ENCODE measurements at places on chromosomes 11 and 22. TPM values are rescaled to one million over a fixed set of nuclear protein-coding genes. Genes with fewer than 3 reads are reported as not detected.

GRCh38 chr11:95093548-95093947 lies 3.9 kb downstream of the ENDOD1 start:
- H3K36me3 ChIP-seq = no peaks in the 10 kb centered on the region
- peak overlapping the region; percentile 3 for H3K4me3 ChIP-seq

- H3K36me3 ChIP-seq = no peaks in the 10 kb centered on the region
- no peak for DNase-seq
- H3K27ac ChIP-seq = no peak overlapping the region
- no peaks in the 10 kb centered on the region for H3K4me1 ChIP-seq
Measured at GRCh38 chr11:100563541-100564280, 123.4 kb upstream of the ARHGAP42 start.

The GGT5 gene
- not detected for total RNA-seq

DNA sequence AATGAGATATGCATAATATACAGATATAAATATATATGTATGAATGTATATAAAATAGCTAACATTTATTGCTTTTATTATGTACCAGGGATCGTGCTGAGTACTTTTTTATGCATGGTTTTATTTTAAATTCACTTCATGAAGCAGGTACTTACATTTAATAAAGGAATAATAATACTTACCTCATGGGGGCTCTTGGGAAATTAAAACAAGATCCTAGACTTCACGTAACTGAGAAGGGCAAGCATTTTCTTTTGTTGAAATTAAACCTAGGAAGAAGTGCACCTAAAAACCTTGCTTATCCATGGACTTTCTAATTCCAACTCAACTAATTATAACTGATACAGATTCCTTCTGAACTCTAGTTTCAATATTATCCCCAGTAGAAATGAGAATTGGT lies 40.0 kb upstream of the ABTB2 start:
- no peaks in the 10 kb centered on the region for H3K36me3 ChIP-seq
- H3K27ac ChIP-seq = no peak overlapping the region
- no peak overlapping the region for H3K4me3 ChIP-seq
- no peaks in the 10 kb centered on the region for H3K4me1 ChIP-seq

- H3K27me3 ChIP-seq = no peaks in the 10 kb centered on the region
- peak; percentile 82 for DNase-seq
- H3K27ac ChIP-seq = no peak overlapping the region
- no peaks in the 10 kb centered on the region for H3K4me1 ChIP-seq
- no peak overlapping the region for H3K4me3 ChIP-seq
Measured at GRCh38 chr11:16788141-16789062, 50.0 kb downstream of the C11orf58 start.

Data from Karpas-422 (cell line).